ENCODE measurements at places on chromosomes 3 and 15. TPM values are rescaled to one million over a fixed set of nuclear protein-coding genes. Genes with fewer than 3 reads are reported as not detected.
A peak's percentile ranks its signal among the peaks of the same experiment; 100 is the strongest.

GOLGA8M gene
- total RNA-seq, result not detected

RASGRF1 gene
- 0.67 TPM for total RNA-seq

RHOV gene
- total RNA-seq, result 2.7 TPM

DLL4 gene
- total RNA-seq, result 0.60 TPM

CDHR4 gene
- total RNA-seq, result 0.50 TPM

SPATA12 gene
- 0.19 TPM for total RNA-seq

DNA sequence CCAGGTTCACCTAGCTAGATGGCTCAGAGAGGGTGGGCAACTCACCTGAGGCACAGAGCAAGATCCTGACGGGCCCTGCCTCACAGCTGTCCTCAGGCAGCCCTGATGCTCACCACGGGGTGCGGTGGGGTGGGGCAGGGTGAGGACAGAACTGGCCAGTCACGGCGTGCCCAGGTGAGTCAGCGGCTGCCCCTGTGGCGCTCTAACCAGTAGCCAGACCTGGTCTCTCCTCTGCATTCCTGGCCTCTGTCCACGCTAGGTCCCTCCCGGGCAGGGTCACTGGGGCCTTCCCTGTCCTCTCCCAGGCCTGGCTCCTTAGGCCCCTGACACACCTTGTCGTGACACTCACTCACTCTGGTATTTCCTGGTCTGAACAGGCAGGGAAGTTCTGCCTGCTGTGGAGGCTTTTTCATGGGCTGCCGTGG lies 901 bp downstream of the ALS2CL start:
- peaks cover 14% of the 10 kb centered on the region for H3K4me1 ChIP-seq
- H3K27me3 ChIP-seq, result peaks cover 16% of the 10 kb centered on the region
- H3K27ac ChIP-seq, result no peak overlapping the region
- no peaks in the 10 kb centered on the region for H3K36me3 ChIP-seq
- H3K4me3 ChIP-seq, result peak overlapping the region; percentile 61

DNA sequence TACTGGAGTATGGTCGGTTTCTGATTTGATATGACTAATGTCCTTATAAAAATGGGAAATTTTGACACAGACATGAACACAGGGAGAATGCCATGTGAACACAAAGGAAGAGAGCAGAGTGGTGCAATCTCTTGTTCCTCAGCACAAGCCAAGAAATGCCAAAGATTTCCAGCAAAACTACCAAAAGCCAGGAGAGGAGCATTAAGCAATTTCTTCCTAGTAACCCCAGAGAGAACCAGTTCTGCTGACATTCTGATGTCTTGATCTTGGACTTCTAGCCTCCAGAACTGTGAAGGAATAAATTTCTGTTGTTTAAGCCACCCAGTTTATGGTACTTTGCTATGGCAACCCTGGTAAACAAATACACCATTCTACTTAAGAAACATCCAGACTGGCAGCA lies 227.8 kb upstream of the MRPL3 start:
- no peaks in the 10 kb centered on the region for H3K36me3 ChIP-seq
- H3K27ac ChIP-seq, result no peak overlapping the region
- no peak overlapping the region for H3K4me3 ChIP-seq

- H3K36me3 ChIP-seq, result no peaks in the 10 kb centered on the region
- H3K27ac ChIP-seq, result no peak overlapping the region
- no peak for DNase-seq
Measured at GRCh38 chr3:115275896-115276295, 128.8 kb upstream of the ZBTB20 start.

- no peak overlapping the region for H3K4me3 ChIP-seq
- H3K27ac ChIP-seq, result no peak overlapping the region
- DNase-seq, result no peak
- H3K27me3 ChIP-seq, result no peaks in the 10 kb centered on the region
- no peaks in the 10 kb centered on the region for H3K36me3 ChIP-seq
Measured at GRCh38 chr3:50395070-50395860, 35.9 kb upstream of the TMEM115 start.

GRCh38 chr15:46654993-46655392 lies 1020.2 kb downstream of the SQOR start:
- no peak overlapping the region for H3K4me3 ChIP-seq
- no peaks in the 10 kb centered on the region for H3K36me3 ChIP-seq
- DNase-seq, result no peak

DNA sequence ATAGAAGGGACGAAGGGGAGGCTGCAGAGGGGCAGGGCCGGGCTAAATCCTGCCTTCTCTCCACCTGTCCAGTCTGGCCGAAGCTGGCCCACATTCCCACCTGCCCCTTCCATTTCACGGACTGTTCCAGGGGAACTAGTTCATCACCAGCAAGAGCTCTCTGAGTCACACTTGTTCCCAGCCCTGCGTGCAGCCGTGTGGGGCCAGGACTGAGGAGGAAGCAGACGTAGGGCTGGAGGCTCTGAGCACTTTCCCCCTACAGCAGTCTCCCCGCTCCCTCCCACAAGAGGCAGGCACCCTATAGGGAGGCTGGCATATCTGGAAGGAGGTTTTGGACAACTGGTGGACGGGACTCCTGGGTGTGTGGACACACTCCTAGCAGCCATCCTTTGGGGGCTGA lies 3.0 kb downstream of the ITIH4 start:
- no peak overlapping the region for H3K27ac ChIP-seq
- no peaks in the 10 kb centered on the region for H3K36me3 ChIP-seq
- H3K27me3 ChIP-seq, result no peaks in the 10 kb centered on the region
- no peaks in the 10 kb centered on the region for H3K4me1 ChIP-seq
- DNase-seq, result no peak

DNA sequence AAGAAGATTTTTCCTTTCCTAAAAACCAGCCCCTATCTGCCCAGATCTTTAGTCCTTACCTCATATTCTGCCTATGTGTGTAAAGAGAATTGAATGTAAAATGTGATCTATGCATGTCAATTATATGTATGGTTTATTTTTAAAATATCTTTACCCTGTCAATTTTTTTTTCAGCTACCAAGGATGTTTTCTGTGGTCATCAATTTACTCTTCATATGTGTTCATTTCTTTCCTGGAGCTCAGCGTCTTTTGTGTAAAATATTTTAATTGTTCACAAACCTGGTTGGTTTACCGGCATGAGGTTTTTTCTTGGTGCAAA lies 1.7 kb upstream of the NR2F2 start:
- no peak for DNase-seq
- H3K27ac ChIP-seq, result no peak overlapping the region
- peaks cover 79% of the 10 kb centered on the region for H3K27me3 ChIP-seq
- no peak overlapping the region for H3K4me3 ChIP-seq

- H3K27me3 ChIP-seq, result no peaks in the 10 kb centered on the region
- H3K36me3 ChIP-seq, result no peaks in the 10 kb centered on the region
- no peak for DNase-seq
Measured at GRCh38 chr3:194867270-194867983, 181.7 kb downstream of the FAM43A start.

DNA sequence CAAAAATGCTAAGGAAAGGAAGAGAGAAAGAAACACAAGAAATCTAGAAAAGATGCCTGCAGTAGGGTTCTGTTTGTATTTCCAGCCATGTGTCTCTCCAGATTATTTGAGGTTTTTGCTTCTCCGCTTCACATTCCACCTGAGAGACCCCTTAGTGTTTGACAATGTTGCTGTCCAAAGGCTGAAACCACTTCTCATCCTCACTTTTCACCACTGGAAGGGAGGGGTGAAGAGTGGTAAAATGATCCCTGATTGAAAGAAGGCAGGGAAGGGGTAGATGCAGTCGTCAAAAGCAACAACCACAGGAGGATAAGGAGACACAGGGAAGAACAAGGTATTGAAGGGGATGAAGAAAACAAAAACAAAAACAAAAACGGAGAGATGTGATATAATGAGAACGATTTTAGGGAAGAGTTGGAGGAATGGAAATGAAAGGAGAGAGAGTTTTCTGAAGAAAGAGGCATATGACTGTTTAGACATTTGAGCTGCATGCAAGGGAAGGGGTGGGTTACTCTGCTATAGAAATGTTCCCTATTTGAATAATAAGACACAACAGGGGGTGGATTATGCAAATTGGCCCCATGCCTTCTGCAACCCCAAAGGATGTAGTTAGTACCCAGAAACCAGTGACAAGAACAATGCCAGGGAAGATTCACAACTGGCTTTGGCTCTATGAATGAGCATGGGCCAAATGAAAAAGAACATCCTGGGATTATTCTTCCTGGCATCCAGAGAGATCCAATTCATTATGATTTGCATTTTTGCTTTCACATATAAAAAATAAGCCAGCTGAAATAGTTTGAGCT lies 235.9 kb downstream of the GAP43 start:
- peak overlapping the region; percentile 51 for H3K4me3 ChIP-seq
- H3K27me3 ChIP-seq, result no peaks in the 10 kb centered on the region
- H3K27ac ChIP-seq, result no peak overlapping the region

- no peak overlapping the region for H3K27ac ChIP-seq
- H3K27me3 ChIP-seq, result no peaks in the 10 kb centered on the region
- peaks cover 4% of the 10 kb centered on the region for H3K4me1 ChIP-seq
- H3K36me3 ChIP-seq, result peaks cover 7% of the 10 kb centered on the region
- H3K4me3 ChIP-seq, result no peak overlapping the region
- DNase-seq, result peak; percentile 54
Measured at GRCh38 chr3:179321668-179322285, 1.1 kb upstream of the ZNF639 start.

- H3K27ac ChIP-seq, result no peak overlapping the region
- no peaks in the 10 kb centered on the region for H3K36me3 ChIP-seq
- no peaks in the 10 kb centered on the region for H3K4me1 ChIP-seq
- DNase-seq, result no peak
Measured at GRCh38 chr3:165669967-165670366, 167.3 kb downstream of the BCHE start.

DNA sequence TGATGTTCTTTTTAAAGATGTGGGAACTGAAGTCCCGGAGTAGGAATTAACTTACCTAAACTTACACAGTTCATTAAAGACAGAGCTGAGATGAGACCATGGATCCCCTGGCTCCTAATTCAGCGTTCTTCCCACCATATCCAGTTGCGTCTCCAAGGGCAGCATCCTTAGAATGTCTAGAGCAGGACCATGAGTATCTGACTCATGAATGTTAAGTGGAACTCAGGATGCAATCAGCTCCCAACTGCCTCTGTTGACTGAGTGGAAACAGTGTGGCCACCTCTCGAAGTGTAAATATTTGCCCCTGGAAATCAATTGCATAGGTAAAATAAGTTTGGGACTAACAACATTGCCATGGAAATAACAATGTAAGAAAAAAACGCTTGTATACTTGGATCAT lies 2.5 kb downstream of the SNTN start:
- no peak overlapping the region for H3K4me3 ChIP-seq
- no peaks in the 10 kb centered on the region for H3K27me3 ChIP-seq
- H3K36me3 ChIP-seq, result no peaks in the 10 kb centered on the region
- no peak for DNase-seq
- no peak overlapping the region for H3K27ac ChIP-seq
- no peaks in the 10 kb centered on the region for H3K4me1 ChIP-seq

- H3K27ac ChIP-seq, result no peak overlapping the region
- H3K27me3 ChIP-seq, result no peaks in the 10 kb centered on the region
- no peak overlapping the region for H3K4me3 ChIP-seq
Measured at GRCh38 chr3:33602829-33603228, 115.2 kb downstream of the CLASP2 start.

DNA sequence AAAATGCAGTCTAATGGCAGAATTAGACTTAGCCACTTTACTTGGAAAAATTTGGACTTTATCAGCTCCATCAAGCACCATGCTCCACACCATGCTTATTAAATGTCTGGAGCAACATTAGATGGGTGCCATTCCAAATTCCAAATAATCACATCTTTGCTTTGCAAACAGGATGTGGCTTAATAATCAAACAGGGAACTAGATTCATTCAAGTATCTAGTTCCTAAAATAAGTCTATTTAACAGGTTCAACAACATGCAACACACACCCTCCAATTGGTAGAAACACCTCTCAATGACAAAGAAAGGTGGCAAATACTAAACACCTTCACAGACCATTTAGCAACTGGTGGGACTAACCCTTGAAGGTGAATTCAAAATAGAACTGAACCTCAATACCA lies 3.5 kb downstream of the HEXA start:
- H3K4me1 ChIP-seq, result peaks cover 4% of the 10 kb centered on the region
- H3K27me3 ChIP-seq, result no peaks in the 10 kb centered on the region
- DNase-seq, result no peak
- H3K4me3 ChIP-seq, result no peak overlapping the region

DNA sequence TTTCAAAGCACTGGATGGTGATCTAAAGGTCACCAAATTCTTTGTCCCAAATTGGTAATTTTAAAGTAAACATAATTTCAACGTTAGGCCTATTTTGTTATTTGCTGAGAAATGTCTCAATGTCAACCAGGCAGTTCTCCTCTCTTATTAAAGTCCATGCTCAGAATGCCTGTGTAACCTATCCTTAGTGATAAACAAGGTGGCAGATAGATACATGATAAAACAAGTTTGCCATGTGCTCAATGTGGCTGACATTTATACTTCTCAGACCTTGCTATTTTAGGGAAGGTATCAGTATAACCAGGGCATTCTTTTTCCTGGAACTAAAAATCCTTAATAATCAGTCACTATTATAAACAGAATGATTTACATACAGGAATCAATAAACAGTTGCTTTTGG lies 8.5 kb downstream of the MBNL1 start:
- H3K36me3 ChIP-seq, result no peaks in the 10 kb centered on the region
- no peak overlapping the region for H3K27ac ChIP-seq
- no peak overlapping the region for H3K4me3 ChIP-seq
- no peaks in the 10 kb centered on the region for H3K27me3 ChIP-seq
- 0 out of 2 replicates have a peak, but pooled peaks cover 3% of the 10 kb centered on the region for H3K4me1 ChIP-seq

DNA sequence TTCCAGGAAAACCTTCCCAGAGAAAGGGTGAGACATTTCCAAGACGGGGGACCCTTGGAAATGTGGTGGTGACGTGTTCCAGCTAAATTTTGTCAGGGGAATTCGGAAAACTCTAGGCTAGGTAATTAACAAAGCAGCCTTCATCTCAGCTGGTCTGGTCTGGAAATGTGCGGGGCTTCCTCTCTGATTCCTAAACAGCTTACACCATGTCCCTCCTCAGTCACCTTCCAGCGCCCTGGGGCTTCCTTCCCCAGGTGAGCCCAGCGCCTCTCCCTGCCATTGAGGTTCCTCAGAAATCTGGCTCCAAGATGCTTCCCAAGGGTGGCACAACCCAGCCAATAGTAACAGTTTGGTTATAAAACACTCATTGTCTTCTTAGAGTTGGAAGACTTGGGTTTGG lies 571 bp downstream of the ACAD9 start:
- H3K27me3 ChIP-seq, result no peaks in the 10 kb centered on the region
- H3K4me1 ChIP-seq, result no peaks in the 10 kb centered on the region
- DNase-seq, result no peak
- peaks cover 17% of the 10 kb centered on the region for H3K36me3 ChIP-seq

- H3K27ac ChIP-seq, result no peak overlapping the region
- no peak overlapping the region for H3K4me3 ChIP-seq
- H3K4me1 ChIP-seq, result peaks cover 43% of the 10 kb centered on the region
- H3K27me3 ChIP-seq, result no peaks in the 10 kb centered on the region
- DNase-seq, result no peak
Measured at GRCh38 chr15:67146875-67147381, 81.5 kb downstream of the SMAD3 start.

All from H1 (cell line).